GOT3 (cell line): ENCODE measurements at places on chromosomes 12 and 14.
A peak's percentile ranks its signal among the peaks of the same experiment; 100 is the strongest.

DNA sequence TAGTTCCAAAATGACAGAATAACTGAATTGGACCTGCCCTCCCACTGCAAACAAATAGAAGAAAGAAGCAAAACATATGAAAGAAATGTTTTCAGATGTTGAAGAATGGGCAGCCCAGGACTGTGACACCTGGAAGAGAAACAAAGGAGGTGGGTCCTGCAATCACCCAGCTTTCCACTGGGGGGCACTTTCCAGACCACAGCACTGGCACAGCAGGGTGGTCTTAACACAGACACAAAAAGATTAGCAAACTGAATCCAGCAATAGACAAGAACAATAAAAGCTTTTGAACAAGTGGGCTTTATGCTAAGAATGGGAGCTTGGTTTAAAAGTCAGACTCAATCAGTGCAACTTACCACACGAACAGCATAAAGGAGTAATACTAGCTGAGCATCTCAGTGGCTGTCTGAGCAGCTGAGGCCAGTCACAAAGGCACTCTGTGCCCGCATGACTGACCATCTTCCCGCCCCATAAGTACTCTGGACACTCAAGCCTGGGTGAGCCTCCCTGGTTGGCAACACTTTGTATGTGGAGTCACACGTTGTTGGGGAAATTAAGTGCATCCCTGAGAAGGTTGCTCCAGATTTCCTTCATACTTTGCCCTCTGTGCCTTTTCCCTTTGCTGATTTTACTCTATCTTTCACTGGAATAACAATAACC lies 27.7 kb downstream of the JKAMP start:
- no peak for DNase-seq

DNA sequence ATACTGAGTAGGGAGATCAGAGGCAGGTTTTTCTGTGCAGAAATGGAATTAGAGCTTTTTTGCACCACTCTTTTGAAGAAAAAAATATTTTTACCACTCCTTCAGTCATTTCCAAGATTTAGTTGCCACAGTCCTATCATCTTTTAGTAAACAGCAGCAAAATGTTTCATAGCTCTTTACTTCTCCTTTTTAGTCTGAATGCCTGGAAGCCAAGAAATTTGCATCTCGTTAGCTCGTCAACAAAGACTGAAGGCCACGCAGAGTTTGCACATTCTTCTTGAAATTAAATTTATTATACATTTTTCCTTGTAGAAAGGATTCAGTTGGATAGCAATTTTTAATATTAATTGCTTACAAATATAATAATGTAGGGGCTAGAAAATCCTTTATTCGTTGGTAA lies 544.5 kb upstream of the ATP2B1 start:
- DNase-seq = no peak

DNA sequence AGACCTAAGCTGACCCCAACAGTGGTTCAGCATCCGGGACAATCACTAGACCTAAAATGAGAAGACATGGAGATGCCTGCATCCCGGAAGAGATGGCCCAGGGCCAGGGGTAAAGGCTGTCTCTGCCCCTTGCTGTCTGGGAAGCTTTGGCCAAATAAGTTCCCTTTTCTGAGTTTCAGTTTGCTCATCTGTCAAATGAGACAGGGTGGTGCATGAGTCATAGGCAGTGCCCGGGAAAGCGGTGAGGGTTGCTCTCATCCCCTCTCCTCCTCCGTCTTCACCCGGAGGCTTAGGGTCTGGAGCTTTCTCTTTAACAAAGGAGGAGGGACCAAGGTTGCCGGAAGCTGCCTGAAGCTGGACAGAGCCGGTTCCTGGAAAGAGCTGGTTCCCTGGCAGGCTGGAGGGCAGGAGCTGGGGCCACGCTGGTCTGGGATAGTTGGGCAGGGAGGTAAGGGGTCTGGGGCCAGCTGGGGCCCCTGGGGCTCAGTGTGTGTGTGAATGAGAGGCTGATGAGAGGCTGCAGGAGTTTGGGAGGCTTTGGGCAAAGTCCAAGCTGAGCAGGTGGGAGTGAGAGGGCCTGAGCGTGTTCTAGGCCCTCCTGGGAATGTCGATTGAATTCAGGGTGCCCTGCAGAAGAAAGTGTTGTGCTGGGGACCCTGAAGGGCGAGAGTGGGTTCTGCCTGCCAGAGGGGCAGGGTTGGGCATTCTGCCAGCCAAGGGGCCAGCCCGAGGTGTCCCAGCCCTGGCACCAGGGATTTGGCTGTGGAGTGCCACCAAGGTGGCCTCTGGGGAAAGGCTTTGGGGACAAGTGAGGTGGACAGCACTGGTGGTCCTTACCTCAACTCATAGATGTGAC lies at the start of gene SDSL:
SDSL (plus strand) TSS at position 351 of the 856 bp plus-strand sequence. CDS start 5,603 bp downstream, outside the sequence.
- peak; percentile 28 for DNase-seq

GRCh38 chr12:10027721-10028120 lies 2.8 kb upstream of the CLEC9A start:
- no peak for DNase-seq

DNA sequence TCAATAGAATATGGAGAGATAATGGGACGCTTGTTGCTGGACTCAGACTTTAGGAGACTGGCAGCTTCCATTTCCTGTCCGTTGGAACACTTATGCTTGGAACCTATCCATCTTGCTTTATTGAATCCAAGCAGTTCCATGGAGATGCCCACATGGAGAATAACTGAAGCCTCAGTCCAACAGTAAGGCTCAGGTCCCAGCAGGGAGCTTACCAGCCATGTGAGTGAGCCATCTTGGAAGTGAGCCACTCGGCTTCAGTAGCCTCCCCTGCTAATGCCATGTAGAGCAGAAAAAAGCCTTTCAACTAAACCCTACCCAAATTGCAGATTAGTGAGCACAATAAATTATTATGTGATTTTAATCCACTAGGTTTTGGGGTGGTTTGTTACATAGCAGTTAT lies 538.8 kb upstream of the STXBP6 start:
- DNase-seq = no peak

GRCh38 chr12:94941440-94941862 lies 62.0 kb downstream of the NDUFA12 start:
- DNase-seq = peak; percentile 3

GRCh38 chr12:86435053-86435452 lies 178.9 kb upstream of the MGAT4C start:
- no peak for DNase-seq

GRCh38 chr14:22539831-22540230 lies 49.2 kb downstream of the DAD1 start:
- no peak for DNase-seq

DNA sequence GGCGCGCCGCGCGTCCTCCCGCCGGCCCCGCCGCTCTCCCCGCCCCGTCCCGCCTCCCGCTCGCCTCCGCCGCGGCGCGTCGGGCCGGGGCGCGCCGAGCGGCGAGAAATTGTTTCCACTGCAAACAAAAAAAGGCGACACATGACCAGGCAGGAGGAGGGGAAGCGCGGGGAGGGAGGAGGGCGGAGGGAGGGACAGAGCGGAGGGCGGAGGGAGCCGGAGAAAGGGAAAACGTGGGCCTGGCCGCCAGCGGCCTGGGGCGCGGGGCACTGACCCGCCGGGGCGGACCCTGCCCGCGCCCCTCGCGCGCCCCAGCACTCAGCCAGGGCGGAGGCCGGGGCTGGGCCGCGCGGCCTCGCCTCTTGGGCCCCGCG lies at the start of gene FOXN3:
FOXN3 (minus strand) TSS at position 143 of the 374 bp plus-strand sequence. CDS start 4,757 bp downstream, outside the sequence.
- DNase-seq = peak; percentile 6

DNA sequence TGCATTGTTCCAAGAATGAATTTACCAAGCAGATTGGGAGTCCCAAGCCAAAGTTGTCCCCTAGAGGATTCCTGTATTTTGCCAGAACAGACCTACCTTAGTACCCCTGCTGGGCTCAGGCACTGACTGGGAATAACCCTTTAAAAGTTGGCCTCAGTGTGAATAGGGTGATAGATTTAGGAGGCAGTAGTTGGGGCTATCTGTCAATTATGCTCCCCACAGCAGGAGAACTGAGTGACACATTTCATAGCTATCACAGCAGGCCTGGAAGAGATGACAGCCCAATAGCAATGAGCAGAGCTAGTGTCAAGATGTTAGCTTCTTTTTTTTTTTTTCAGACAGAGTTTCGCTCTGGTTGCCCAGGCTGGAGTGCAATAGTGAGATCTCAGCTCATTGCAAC lies 14.3 kb upstream of the LRP6 start:
- no peak for DNase-seq

DNA sequence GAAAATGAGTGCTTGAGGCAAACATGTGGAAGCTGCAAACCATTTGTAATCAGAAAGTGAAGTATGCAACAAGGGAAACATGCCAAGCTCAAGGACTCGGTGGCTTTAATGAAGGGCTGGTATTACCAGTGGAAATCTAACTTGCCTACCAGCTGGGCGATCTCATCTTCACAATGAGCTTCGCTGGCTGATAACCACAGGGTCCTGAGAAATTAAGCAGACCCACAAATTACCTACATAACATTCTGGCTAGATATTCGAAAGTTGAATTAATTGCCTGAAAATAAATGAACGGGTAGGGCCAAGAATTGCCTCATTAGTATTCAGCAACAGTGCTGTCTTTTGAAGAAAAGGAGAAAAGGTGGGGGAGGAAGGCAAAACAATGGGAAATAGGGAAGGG lies 439.4 kb downstream of the PDZRN4 start:
- no peak for DNase-seq

DNA sequence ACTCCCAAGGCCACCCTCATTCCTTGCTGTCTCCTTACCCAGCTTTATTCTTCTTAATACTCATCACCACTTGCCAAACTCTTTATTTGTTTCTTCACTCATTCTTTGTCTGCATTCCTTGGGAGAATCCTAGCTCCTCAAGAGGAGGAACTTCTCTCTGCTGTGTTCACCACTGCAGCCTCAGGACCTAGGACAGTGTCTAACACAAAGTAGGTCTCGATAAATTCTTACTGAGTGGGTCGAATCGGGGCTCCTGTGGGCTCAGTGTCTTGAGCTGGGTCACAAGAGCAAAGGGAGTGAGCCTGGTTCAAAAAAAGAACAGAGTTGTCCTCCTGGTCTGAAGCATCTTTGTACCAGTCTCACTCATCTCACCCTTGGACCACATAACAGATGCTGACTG lies 224.1 kb upstream of the TMEM132C start:
- no peak for DNase-seq

DNA sequence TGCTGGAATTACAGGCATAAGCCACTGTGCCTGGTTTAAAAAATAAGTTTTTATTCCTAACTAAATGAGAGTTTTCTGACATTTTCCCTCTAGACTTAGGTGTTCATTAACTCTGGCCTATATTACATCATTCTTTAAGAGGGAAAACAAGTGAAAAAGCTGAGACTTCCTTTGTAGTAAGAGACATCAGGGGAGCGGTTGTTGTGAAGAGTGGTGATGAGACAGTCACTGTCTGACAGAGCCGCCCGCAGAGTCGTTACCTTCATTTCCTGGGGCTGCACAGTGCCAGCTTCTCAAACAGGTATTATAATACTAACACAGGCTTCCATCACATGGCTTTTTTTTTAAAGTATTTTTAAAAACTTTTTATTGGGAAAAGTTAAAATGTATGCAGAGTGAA lies 19.7 kb upstream of the TDRD9 start:
- DNase-seq = no peak
